Testis (tissue), 5 donors: ENCODE measurements at places on chromosomes 7 and 10. TPM values are rescaled to one million over a fixed set of nuclear protein-coding genes. Genes with fewer than 3 reads are reported as not detected.

The CFAP70 gene
- 29.6 TPM for total RNA-seq

DNA sequence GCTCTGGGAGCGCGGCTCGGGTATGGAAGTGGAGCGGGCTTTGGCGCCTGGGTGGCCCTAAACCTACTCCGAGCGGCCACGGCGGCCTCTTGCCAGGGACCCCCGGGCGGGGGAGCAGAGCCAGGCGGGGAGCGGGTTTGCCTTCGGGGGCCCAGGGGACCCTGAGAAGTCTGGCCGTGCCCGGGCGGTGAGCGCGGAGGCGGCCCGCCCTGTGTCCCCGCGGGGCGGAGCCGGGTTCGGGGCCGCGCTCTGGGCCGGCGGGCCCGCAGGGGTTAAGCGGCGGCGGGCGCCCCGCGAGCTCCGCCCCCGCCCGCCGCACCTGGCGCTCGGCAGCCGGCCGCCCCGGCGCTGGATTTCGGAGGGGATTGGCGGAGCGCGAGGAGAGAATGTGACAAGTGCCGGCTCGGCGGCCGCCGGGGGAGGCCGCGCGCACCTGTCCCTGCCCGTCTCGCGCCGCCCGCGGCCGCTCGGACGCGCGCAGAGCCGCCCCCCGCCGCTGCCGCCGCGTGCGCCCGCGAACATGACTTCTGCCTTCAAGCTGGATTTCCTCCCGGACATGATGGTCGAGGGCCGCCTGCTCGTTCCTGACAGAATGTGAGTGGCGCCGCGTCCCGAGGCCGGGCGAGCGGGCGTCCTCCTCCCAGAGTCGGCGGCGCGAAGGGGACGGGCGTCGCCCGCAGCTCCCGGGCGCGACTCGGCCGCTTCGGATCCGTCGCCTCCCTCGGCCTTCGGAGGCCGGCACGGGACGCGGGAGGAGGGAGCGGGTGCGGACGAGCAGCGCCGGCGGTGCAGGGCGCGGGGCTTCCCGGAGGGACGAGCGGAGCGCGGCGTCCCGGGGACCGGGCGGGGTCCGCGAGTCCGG is at the start of gene CELF2:
TSS of gene CELF2 (plus strand) at position 303 of the 862 bp plus-strand sequence. CDS start at position 521, 218 bp downstream.
- H3K27ac ChIP-seq = peak within 1 kb of the TSS; percentile 88
- peak within 1 kb of the TSS; percentile 87 for H3K4me3 ChIP-seq
- peak; percentile 58 for DNase-seq
- no peaks in the 10 kb centered on the region for H3K4me1 ChIP-seq
- H3K36me3 ChIP-seq = no peaks in the 10 kb centered on the region

DNA sequence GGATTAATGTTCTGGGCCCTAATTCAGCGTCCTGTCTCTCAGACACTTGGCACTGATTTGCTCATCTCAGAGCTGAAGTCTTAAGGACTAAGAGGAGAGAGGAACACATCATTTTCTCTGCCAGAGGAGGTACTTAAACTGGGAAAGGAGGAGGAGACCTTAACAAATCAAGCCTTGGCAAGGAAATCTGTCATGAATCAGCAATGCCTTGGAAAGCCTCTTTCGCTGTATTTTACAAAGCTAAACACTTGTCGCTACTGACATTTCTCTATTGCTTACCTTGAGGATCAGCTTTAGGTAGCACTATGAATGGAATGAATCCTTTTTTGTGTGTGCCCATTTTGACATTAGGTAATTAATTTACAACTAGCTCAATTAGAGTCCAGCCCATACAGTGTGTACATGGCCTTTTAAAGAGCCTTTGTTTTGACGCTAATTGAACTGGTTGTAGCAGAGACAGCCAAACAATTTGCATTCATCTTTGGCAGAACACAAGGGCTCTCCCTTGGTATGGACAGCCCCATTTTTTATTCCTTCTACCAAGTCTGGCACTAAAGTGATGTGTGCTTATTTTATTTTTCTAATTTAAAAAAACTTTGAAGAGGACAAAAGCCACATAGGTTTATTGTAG is 37.4 kb downstream of the AUTS2 start:
- peaks cover 9% of the 10 kb centered on the region for H3K4me1 ChIP-seq
- no peaks in the 10 kb centered on the region for H3K27me3 ChIP-seq
- no peak overlapping the region for H3K4me3 ChIP-seq
- H3K36me3 ChIP-seq = no peaks in the 10 kb centered on the region
- DNase-seq = no peak
- no peak overlapping the region for H3K27ac ChIP-seq

DNA sequence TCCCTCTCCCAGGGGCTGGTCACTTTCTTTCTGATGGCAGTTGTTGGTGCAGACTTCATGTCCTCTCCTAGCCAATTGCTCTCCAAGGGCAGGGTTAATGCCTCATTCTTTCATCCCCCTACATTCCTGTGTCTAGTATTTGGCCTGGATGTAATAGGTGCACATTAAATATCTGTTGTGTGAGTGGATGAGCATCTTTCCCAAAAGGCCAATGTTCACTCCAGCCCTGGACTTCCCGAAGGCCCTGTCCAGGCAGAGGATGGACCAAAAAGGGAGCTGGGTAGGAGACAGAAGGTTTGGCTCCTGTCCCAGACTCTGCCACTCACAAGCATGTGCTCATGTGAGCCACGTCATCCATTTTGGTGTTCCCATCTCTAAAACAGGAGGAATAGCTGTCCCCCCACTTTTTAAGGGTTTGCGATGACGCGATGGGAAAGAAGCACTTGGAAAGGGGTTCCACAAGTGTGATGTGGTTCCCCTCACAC is 47.5 kb downstream of the RGS10 start:
- DNase-seq = no peak
- H3K4me1 ChIP-seq = no peaks in the 10 kb centered on the region
- no peaks in the 10 kb centered on the region for H3K36me3 ChIP-seq
- no peaks in the 10 kb centered on the region for H3K27me3 ChIP-seq
- H3K27ac ChIP-seq = no peak overlapping the region

- H3K27me3 ChIP-seq = no peaks in the 10 kb centered on the region
- no peak overlapping the region for H3K4me3 ChIP-seq
- no peaks in the 10 kb centered on the region for H3K36me3 ChIP-seq
- no peaks in the 10 kb centered on the region for H3K4me1 ChIP-seq
Measured at GRCh38 chr7:116224492-116225098, 14.3 kb downstream of the TES start.

DNA sequence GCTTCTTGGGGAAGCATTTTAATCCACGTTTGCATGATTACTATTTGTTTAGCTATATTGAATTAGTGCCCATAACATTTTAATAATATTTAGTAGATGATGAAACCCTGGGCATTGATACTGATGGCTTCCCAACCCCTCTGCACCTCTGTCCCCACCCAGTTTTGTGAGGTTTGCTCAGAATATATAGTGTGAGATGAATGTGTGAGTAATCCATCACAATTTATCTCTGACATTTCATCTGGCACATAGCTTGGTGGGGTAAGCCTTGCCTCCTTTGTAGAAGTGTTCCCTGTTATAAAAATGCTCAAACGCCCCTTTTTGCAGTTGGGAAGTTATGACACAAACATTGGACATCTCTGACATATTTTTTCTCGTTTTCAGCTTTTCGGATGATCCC is 104.2 kb downstream of the WNT2 start:
- no peak overlapping the region for H3K4me3 ChIP-seq
- no peaks in the 10 kb centered on the region for H3K4me1 ChIP-seq
- no peaks in the 10 kb centered on the region for H3K36me3 ChIP-seq
